ENCODE measurements at places on chromosomes 2 and 18.

GRCh38 chr2:45814488-45814887, 163.0 kb downstream of the PRKCE start:
- no peak for DNase-seq

GRCh38 chr2:182941121-182941722, 74.8 kb upstream of the FRZB start:
- DNase-seq, result no peak

- no peak for DNase-seq
Observed at GRCh38 chr18:649341-649740, 8.1 kb upstream of the TYMS start.

DNA sequence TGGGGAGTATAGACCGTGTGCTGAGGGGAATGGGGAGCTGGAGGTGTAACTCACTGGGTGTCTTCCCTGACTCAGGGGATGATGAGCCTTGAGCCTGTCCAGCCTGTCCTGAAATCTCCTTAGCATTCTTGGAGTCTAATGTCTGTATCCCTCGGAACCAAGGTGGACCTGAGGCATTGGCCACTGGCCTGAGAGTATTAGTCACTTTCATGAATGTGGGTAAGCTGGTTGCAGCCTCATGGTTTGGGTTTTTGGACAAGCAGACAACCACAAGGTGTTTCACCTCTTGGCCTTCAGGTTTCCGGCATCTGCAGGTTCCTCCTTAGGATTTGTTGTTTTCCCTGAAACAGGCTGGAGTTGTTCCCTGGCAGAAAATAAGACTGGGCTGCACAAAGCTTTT, 63.2 kb downstream of the PRKCE start:
- no peak for DNase-seq

- no peak for DNase-seq
Observed at GRCh38 chr2:164922134-164922533, 33.2 kb downstream of the SLC38A11 start.

DNA sequence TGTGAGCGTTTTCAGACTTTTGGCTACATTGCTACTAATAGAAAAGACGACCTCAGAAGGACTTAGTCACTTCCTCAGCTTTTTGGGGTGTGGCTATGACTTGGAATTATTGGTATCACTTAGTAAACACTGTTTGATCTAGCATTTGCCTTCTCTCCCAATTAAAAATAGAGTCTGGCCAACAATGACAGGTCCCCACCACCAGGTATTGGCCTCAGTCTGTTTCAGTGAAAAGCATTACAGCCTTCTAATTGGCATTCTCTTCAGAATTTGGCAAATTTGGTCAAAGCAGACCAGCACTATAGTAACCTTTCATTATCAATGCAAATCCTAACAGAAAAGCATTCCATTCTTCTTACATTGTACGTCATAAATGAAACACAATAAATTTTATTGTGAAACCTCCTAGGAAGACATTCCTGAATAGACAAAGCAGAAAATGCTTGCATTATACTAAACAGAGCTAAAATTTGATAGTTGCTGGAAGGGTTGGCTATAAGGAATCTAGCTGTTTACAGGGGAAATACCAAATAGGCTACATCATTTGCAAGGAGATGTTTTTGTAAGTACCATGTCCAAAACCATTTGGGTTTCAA, 613.9 kb downstream of the IRS1 start:
- no peak for DNase-seq

GRCh38 chr2:136183097-136183496, 65.1 kb upstream of the CXCR4 start:
- no peak for DNase-seq

DNA sequence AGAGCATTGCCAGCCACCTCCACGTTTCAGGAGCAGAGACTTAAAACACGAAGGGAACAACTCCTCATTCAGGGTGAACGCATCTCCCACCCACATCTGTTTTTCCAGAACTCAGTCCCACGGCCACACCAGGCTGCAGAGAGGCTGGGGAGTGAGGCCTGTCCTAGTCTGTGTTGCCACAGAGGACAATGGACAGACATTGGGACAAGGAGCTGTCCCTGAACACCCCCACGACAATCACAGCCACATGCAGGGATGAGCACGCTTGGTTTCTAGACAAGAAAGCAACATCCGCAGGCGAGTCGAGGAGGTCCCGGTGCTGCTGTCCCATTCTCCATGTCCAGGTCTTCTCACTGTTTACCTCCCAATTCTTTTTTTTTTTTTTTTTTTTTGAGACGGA, 167.4 kb downstream of the EIPR1 start:
- DNase-seq, result no peak
